ENCODE measurements at places on chromosomes 11 and 22. TPM values are rescaled to one million over a fixed set of nuclear protein-coding genes. Genes with fewer than 3 reads are reported as not detected.

SMTNL1 gene
- total RNA-seq, result not detected

TRIM22 gene
- total RNA-seq, result 128 TPM

PVALB gene
- not detected for total RNA-seq

ZDHHC13 gene
- 41.1 TPM for total RNA-seq

CD3D gene
- not detected for total RNA-seq
